Stimulated activated CD4-positive, alpha-beta T cell treated with anti-CD3 and anti-CD28 coated beads, Interleukin-1b, Interleukin-23, amount 100 ng/mL, for 24 hours (primary cell): ENCODE measurements at places on chromosomes 6 and 20.

DNA sequence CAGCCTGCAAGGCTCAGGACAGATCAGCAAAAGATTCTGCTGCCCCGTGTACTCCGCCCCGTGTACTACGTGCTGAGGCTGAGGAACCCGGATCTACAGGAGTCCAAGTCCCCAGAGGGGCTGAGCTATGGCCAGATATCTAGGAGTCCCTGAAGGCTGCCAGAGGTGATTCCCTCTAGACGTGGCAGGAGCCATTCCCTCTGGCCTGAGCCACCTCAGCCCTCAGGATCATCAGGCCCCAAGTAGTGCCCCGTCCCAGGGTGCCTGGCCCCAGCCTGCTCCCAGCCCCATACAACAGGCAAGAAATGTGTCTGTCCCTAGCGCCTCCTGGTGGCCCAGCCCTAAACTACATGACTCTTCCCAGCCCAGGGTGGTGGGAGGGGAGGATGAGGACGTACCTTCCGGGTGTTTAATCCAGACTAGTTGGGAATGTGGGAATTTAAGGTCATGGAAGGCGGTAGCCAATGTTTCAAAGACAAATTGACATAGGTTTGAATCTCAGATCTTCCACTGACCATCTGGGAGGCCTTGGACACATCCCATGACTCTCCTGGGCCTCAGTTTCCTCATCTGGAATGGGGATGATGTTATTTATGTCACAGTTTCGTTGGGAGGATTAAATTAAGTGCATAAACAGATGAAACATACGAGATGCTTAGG, 49.4 kb upstream of the PTPN1 start:
- DNase-seq, result peak; percentile 74

DNA sequence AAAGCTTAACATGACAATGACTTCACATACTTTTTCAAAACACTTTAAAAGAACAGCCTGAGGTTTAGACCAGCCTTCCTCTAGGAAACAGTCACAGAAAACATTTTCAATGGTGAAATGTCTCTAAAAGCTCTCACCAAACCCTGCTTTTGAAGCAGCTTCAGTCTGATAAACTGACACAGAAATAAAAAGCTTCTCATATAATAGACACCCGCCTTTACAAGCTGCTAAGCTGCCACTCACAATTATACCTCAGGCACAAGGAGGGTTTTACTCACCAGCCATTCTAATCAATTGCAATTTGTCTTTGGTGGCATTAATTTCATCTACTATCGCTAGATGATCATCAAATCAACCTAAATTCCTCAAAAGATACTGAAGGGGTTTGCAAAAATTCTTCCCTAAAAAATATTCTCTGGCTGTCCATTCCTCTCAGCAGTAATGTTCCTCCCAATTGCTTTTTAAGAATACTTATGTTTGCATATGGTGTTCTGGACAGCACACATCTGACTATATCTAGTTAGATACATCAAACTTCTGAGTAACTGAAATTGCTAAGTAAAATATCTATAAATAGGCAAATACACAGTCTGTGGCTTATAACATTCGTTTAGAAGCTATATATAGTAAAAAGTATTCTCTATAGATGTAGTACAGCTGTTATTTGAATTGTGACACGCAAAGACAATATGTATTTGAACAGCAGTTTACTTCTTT, 29.4 kb downstream of the KIF13A start:
- DNase-seq, result no peak

GRCh38 chr6:10465629-10466499, 51.0 kb upstream of the TFAP2A start:
- peak; percentile 2 for DNase-seq

DNA sequence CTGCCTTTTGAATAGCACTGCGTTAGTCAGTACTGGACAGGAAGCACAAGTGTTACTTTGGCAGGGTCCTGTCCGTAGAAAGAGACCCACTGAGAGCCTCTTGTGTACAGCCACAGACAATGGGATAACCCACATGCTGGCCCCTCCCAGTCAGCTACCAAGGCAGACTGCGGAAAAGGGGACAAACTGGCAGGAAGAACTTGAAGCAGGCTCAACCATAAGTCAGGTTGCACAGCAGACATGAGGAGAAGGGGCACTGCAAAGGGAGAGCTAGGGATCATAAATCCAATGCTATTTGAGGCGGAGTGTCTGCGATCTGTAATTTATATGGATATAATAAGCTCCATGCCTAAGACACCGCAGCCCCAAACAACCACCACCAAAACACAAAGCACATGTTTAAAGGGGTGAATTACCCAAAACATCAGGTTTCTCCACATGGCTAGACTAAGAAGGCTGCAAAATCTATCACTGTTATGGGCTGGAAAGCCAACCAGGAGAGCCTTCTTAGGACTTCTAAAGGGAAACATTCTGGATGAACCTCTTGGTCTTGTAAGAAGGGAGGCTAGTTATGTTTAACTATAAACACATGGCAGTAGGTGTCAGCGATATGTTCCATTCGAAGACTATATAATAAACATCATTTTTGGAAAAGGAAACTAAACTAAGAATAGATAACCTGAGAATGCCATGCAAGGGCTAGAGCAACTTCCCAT, 141.7 kb downstream of the BACH2 start:
- no peak for DNase-seq

- DNase-seq, result no peak
Observed at GRCh38 chr20:8662433-8662954, 406.4 kb upstream of the PLCB4 start.

DNA sequence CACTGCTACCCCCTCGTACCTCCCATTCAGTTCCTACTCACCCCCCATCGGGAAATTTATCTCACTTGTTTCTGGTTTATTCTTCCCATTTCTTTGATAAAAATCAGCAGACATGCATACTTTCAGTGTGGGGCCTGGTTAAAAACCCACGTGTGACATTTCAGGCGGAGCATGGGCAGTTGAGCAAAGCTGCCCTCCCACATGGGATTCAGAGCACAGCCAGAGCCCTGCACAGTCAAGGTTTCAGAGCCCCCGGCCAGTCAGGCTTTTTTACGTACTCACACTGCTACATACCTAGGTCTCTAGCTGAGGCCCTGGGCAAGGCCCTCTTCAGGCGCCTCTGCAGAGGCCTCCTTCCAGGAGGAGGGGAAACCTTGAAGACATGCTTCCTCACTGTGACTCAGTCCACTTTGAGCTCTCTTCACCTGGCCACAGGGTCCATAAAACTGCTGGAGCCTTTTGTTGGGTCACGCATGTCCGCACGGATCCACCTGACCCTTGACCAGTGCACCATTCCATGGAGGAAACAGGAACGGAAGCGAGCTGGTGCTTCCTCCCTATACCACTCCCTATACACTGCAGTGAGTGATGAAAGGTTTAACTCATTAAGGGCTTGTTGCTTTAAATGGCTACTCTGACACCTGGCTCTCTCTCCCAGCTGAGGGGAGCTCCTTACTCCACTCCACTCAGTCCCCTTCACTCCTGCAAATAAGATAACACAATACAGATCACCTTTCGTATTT, 713.3 kb downstream of the PRKN start:
- no peak for DNase-seq
